ENCODE measurements at places on chromosomes 13 and 19.

DNA sequence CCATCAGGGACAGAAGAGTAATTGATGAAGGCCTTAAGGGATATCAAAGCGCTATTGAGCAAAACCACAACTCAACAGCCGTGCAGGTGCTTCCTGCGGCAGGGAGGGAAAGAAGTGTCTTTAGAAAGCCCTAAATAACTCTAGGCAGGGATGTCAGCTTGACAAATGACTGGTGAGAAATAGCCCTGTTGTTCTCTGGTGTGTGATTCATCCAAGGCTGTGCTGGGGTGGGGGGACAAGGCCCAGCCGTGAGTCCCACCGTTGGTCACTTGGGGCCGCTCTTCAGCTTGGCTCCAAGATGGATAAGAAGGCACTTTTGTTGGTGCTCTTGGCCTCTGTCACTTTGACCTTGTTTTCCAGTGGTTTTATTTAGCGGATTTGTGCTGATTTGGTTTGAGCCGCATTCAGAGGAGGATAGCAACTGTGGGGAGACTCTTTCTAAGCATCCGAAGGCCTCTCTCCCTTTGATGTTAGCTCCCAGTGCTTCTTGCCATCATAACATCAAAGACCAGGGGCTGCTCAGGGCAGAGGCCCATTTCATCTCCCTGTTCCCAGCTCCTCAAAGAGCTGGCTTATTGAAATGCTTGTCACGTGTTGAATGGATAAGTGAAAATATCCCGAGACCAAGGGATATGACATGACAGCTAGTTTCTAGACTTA lies 130.3 kb upstream of the SERP2 start:
- peak; percentile 92 for DNase-seq

GRCh38 chr13:93751117-93751516 lies 524.5 kb downstream of the GPC6 start:
- DNase-seq = no peak

GRCh38 chr19:2533686-2534422 lies 57.9 kb downstream of the GADD45B start:
- no peak for DNase-seq

- no peak for DNase-seq
Observed at GRCh38 chr13:103568314-103568713, 502.1 kb upstream of the SLC10A2 start.

- DNase-seq = peak; percentile 88
Observed at GRCh38 chr13:27424246-27425157, at the start of gene GTF3A. TSS of gene GTF3A (plus strand) at chr13:27424619.

DNA sequence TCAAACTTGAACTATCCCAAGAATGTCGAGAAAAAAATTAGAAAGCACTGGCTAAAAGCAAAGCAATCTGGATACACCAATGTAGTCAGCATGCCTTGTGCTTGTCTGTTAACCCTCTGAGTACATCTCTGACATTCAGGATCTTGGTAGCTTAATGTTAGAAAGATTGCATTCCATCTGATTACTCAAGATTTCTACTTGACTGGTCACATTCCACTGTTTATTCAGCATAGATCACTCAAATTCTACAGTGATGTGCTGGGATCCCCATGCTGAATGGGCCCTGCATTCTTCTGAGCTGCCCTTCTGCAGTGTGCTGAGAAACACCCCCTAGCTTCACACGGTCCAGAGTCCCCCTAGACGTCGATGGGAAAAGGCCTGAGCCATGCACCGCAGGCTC lies 295.4 kb upstream of the MAB21L1 start:
- peak; percentile 84 for DNase-seq
